ENCODE measurements at places on chromosomes 6 and 20.

GRCh38 chr6:16420715-16421461 is 182.5 kb downstream of the GMPR start:
- DNase-seq = no peak

- no peak for DNase-seq
Observed at GRCh38 chr20:9578594-9578993, 64.2 kb downstream of the LAMP5 start.

GRCh38 chr6:111990214-111990613 is 63.7 kb upstream of the CCN6 start:
- DNase-seq = no peak

DNA sequence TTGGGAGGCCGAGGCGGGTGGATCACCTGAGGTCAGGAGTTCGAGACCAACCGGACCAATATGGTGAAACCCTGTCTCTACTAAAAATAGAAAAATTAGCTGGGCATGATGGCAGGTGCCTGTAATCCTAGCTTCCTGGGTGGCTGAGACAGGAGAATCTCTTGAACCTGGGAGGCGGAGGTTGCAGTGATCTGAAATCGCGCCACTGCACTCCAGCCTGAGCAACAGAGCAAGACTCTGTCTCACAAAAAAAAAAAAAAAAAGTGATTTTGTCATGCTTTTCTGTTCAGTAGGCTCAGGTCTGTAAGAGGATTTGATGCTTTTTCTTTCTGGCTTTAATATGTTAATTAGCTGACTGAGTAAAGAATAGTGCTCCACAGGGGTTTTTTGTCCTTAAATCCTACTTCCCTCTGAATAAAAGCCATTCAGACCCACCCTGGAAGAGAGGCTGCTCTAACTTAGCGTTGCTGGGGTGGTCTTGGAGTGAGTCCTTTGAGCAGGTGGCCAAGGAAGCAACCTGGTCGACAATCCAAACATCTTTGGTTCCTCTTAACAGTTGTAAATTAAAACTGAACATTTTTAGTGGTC is 19.0 kb downstream of the MCM8 start:
- DNase-seq = no peak

DNA sequence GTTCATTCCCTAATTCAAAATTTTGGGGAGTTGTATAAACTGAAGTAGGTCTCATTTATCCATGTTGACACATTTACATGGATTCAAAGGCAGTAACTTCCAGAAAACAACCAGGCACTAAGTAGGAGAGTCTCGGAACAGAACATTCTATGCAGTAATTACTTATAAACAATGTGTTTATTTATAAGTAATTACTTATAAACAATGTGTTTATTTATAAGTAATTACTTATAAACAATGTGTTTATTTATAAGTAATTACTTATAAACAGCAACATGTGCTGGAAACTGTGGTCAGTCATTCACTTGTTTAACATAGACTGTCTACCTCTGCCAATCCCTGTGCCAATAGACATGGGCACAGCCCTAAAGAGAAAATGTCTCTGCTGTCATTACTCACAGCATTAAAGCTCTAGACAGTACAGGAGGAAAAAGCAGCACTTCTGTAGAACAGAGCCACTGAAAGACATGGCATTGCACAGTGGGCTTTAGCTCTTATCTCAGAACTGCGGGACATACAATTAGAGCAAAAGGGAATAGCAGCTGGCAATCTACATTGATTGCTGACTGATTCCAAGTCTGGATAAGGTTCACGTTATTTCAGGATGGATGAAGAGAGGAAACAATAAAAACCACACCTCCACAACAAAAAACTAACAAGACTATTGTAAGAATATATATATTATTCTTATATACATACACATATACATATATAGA is 188.2 kb downstream of the WDR27 start:
- DNase-seq = no peak

DNA sequence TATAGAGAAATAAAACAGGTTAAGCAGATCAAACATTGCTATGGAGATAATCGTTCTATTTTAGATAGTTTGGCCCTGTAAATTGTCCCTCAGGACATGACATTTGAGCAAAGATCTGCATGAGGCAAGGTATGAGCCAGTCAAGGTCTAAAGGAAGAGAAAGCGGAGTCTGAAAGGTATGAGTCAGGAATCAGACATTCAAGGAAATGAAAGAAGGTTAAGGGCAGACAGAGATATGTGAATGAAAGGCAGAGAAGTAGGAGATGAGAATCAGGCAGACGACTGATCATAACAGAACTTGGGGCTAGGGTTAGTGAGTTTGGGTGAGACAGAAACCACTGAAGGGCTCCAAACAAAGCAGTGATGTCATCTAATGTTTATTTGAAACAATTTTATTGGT is 775.8 kb downstream of the MAFB start:
- DNase-seq = no peak

DNA sequence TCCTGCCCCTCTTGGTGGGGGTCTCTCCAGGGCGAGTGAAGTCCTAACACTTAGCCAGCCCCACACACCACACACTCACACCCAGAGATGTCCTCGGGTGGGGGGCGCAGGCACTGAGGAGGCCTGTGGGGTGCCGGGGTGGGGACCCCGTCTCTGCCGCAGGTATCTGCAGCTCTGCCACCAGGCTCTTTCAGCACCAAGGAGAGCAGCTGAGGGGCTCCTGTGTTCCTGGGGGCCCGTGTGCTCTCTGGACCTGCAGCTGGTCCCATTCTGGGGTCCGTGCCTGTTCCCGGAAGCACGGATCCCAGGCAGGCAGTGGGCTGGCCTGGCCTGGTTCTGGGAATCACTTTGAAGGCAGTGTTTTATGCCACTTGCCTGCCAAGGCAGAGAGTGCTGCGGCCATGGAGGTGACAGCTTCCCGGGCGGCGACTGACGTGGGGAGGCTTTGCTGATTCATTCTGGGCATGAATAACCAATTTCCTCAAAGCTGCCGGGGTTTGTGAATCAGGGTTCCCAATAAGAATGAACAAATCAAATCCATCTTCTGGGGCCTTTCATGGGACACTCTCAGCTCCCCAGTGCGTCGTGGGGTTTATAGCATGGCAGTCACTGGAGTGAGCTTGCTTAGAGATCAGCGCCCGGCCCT is 54.4 kb upstream of the SLCO4A1 start:
- DNase-seq = no peak

DNA sequence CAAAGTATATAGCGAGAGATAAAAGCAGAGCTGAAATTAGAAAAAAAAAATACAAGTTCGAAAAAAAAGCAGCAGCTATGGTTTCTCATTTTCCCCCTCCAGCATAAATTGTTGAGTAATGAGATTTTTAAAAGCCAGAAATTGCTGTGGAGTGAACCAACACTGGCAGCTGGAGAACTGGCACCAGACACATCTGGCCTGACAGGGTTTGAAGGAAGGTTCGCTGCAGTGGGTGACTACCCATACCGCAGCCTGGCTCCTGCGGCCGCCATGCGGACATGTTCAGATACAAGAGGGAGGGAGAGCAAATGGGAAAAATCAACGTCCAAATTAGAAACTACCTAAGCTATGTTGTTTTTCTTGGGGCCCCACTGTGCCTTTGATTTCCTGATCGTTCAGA is 3.3 kb downstream of the APCDD1L start:
- DNase-seq = no peak

DNA sequence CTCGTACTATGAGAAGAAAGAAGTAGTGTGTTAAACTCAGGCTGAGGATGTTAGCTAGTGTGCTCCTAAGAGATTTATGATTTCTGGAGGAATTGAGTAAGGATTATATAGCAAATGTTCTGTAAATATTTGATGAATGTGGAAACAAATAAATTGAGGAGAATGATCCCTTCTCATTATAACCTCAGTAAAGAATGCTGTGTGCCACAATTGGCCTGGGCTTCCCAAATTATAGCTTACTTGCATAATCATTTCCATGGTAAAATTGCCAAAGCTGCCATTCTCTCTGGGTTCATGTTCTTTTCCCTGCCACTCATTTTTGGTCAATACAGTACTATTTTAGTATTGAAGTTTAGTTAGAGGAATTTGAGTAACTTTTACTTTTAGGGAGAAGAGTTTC is 128.5 kb downstream of the FLRT3 start:
- DNase-seq = no peak

GRCh38 chr6:170110201-170111140 is 180.4 kb downstream of the DLL1 start:
- DNase-seq = no peak

DNA sequence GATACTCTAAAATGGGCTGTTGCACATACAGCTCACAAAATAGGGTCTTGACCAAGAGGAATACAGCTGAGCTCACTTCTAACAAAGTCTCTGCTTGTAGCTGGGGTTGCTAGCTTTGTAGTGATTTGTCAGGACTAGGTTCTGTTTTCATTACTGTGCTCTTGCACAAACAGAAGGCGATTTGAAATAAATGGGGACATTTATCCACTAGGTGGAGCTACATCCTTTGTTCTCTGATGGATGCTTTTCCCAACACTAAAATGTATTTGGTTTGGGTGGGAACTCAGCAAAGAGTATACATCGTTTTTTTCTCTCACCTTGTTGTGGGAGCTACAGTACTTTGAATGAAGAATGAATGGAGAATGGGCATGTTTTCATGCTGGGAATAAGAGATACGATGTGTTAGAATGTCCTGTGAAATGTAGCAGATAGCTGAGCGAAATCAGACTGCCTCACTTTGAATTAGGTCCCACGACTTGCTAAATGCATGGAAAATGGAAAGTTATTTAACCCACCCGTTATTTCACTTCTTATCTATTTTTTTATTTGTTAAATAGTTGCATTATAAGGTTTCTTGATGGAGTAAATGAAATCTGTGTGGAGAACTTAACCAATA is 494.7 kb upstream of the MAP3K7 start:
- DNase-seq = peak; percentile 43

GRCh38 chr6:161273274-161273751 is 548 bp downstream of the AGPAT4 start:
- no peak for DNase-seq

- DNase-seq = no peak
Observed at GRCh38 chr6:164911873-164912580, 397.4 kb downstream of the C6orf118 start.

DNA sequence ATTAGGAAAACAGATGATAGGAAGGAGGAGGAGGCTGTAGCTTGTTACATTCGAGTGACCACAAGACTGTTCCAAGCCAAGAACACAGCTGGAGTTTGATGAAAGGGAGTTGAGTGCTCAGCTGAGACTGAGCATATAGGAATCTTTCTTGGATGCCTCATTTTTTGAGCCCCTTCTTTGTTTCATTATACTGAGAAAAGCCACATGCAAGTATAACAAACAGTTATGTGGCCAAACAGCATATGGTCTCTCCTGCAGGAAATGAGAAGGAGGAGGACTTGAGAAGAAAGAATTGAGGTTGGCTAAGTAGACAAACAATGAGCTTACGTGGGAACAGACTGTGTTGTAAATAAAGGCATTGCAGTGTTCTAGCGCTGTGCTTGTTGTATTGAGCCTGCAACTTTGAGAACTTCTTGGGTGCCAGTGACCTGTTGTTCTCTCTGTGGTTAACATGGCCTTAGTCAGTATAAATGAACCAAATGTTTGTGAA is 78.3 kb downstream of the AKAP7 start:
- DNase-seq = no peak

DNA sequence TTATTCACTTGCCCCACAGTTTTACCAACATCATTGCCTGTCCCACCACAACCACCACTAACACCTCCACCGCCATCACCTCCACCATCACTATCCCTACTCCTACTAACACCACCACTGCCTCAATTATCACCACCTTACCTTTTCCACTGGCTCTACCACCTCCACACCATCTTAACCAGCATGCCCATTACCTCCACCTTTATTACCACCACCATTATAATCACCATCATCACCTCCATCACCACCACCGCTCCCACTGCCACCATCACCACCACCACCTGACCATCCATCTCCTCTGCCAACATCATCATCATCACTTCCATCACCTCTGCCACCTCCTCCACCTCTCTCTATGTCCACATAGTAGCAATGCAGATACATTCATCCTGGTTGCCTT is 90.0 kb downstream of the SNAP25 start:
- no peak for DNase-seq

GRCh38 chr20:47111576-47111975 is 216.9 kb downstream of the EYA2 start:
- DNase-seq = no peak

GRCh38 chr6:133208183-133208755 is 32.9 kb upstream of the EYA4 start:
- no peak for DNase-seq

DNA sequence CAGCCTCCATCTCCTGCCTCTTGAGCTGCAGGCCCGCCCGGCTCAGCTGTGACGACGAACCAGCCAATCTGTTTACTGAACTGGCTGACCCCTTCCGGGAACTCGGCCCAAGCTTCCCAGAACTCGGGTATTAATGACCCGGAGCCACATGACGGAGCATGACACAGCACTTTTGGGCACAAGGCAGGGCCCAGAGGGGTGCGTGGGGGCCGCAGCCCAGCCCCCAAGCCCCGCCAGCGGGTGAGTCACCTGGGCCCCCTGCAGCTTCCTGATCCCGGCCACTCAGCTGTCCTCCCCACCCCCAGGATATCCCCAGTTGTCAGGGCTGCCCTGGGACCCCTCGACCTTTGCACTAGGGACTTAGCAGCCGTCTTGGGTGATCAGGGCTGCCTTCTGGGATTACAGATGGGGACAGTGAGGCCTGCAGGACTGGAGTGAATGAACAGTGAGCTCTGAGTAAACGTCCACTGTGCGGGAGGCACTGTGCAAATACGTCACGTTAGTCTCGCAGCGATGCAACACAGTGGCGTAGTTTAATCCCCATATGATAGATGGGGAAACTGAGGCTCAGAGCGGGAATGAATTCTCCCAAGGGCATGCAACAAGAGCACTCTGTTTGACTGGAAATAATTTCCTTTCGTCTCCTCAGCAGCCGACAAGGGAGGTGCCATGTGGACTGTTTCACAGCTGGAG is 102.1 kb downstream of the CEBPB start:
- peak; percentile 28 for DNase-seq

- DNase-seq = no peak
Observed at GRCh38 chr6:53028467-53028866, 33.4 kb upstream of the GSTA4 start.

DNA sequence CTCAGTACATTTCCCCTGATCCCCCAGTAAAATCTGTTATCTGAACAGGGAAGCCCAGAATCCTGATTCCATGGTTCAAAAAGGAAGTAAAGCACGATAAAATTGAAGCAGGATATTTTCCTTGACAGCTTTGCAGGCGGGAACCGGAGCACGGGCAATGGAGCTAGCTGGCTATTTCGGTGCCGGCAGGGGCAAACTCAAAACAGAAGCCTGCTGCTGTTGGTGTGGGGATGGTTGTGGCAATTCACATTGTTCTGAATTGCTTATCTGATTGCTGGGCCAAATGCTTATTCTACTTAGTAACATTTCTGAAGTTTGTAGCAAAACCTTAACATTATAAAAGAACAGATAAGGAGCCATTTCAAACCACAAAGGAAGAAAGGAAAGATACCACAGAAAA is 172.4 kb downstream of the MMS22L start:
- DNase-seq = no peak

DNA sequence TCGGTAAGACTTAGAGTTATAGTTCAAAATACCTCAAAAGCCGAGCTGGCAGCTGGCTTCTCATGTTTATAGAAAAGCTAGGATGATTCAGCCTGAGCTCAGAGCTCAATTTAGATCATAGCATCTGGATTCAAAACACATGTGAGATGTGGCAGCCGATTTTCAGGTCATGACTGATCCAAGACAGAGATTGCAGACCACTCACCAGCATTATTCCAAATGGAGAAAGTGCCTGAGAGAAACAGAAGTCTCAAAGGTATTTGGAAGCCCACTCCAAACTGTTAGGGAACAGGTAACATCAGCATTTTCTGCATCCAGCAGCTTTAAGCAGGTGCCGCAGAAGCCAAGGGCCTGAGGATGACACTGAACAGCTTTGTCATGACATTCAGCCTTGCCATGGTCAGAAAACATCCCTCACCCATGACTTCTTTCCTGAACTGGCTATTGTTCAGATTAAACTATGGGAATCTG is 102.2 kb downstream of the BACH2 start:
- no peak for DNase-seq
